Activated CD4-positive, alpha-beta T cell treated with anti-CD3 and anti-CD28 coated beads, Interleukin-2, amount 10 ng/mL, durations not matched to agents 24 days and 14 days (primary cell): ENCODE measurements at places on chromosomes 13 and 19. TPM values are rescaled to one million over a fixed set of nuclear protein-coding genes. Genes with fewer than 3 reads are reported as not detected.

GRCh38 chr19:7772752-7773291, 9.8 kb downstream of the CLEC4M start:
- peaks cover 12% of the 10 kb centered on the region for H3K4me1 ChIP-seq
- peak overlapping the region; percentile 25 for H3K27ac ChIP-seq
- peak overlapping the region; percentile 24 for H3K4me3 ChIP-seq
- H3K36me3 ChIP-seq, result no peaks in the 10 kb centered on the region
- no peak for DNase-seq

DNA sequence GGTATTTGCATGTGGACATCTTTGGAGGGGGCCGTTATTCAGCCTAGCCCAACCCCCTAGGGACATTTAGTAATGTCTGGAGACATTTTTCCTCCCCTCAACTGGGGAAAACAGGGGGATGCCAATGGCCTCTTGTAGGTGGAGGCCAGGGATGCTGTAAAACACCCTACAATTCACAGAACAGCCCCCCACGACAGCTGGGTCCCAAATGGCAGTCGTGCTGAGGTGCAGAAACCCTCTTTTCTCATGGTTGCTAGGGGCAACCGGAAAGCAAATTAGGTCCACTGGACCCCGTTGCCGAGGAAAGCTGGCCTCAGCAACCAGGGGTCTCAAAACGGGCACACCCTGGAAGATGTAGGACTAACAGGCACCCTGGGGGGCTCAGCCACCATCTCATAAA, 14.6 kb downstream of the TMEM150B start:
- no peaks in the 10 kb centered on the region for H3K27me3 ChIP-seq
- H3K36me3 ChIP-seq, result peaks cover 1% of the 10 kb centered on the region
- no peak overlapping the region for H3K4me3 ChIP-seq
- no peak overlapping the region for H3K27ac ChIP-seq

GRCh38 chr13:45529758-45530157, 65.0 kb downstream of the COG3 start:
- H3K27me3 ChIP-seq, result no peaks in the 10 kb centered on the region
- peaks cover 45% of the 10 kb centered on the region for H3K36me3 ChIP-seq
- H3K4me1 ChIP-seq, result no peaks in the 10 kb centered on the region
- DNase-seq, result no peak
- H3K27ac ChIP-seq, result no peak overlapping the region

GRCh38 chr19:5024282-5024681, 55.4 kb downstream of the KDM4B start:
- H3K4me3 ChIP-seq, result no peak overlapping the region
- H3K4me1 ChIP-seq, result no peaks in the 10 kb centered on the region
- no peak overlapping the region for H3K27ac ChIP-seq
- DNase-seq, result no peak

DNA sequence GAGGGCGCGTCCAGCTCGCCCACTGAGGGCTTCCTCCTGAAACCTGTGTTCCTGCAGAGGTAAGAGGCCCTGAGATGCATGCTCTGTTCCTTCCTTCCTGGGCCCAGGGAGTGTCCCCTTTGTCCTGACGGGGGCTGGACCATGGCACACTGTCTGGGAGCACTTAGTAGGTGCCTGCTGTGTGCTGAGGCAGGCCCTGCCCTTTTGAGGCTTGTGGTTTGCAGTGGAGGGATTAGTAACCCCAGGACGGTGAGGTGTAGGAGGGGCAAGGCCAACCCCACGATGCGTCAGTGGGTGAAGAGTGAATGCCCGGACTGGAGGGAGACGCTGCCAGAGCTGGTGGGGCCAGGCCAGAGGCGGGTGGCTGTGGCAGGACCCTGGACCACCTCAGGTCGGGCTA, 11.2 kb upstream of the F2RL3 start:
- no peak overlapping the region for H3K4me3 ChIP-seq
- H3K27ac ChIP-seq, result no peak overlapping the region
- H3K27me3 ChIP-seq, result no peaks in the 10 kb centered on the region
- no peak for DNase-seq
- H3K4me1 ChIP-seq, result peaks cover 10% of the 10 kb centered on the region

DNA sequence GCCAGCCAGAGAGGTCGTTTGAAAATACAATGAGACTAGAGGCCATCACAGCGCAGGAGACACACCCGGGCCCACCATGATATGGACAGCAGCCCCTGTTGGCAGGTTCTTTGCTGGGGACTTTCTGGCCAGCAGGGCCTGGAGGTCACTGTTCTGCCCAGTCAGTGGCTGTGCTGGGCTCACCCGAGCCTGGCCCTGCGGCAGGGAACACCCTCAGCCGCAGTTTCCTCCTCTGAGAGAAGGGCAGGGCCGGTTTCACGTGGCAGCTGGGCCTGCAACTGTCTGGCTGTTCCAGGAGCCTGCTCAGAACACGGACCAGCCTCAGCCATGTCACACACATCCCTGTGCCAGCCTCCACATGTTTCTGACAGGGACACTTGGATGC, 39.4 kb downstream of the ADPRHL1 start:
- no peaks in the 10 kb centered on the region for H3K27me3 ChIP-seq
- no peak overlapping the region for H3K27ac ChIP-seq
- no peaks in the 10 kb centered on the region for H3K36me3 ChIP-seq
- no peak for DNase-seq

GRCh38 chr13:113953561-113953960, 20.3 kb downstream of the C13orf46 start:
- H3K4me1 ChIP-seq, result no peaks in the 10 kb centered on the region
- no peak overlapping the region for H3K4me3 ChIP-seq
- no peak overlapping the region for H3K27ac ChIP-seq
- no peaks in the 10 kb centered on the region for H3K27me3 ChIP-seq
- no peak for DNase-seq

DNA sequence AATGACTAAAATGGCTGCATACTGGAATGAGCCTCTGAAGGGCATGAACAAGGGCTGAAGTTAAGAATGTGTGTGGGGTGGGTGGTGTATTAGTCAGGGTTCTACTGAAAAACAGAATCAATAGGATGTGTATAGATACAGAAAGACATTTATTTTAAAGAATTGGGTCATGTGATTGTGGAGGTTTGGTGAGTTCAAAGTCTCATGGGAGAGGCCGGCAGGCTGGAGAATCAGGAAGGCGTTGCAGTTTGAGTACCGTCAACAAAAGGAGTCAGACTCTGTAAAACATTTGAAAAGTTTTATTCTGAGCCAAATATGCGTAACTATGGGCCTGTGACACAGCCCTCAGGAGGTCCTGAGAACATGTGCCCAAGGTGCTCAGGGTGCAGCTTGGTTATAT, 24.5 kb upstream of the CYSLTR2 start:
- DNase-seq, result no peak
- no peak overlapping the region for H3K4me3 ChIP-seq
- H3K27ac ChIP-seq, result no peak overlapping the region
- no peaks in the 10 kb centered on the region for H3K4me1 ChIP-seq
- no peaks in the 10 kb centered on the region for H3K36me3 ChIP-seq

GRCh38 chr13:65555962-65556361, 1674.2 kb downstream of the PCDH9 start:
- H3K27me3 ChIP-seq, result no peaks in the 10 kb centered on the region
- H3K4me3 ChIP-seq, result no peak overlapping the region
- no peaks in the 10 kb centered on the region for H3K4me1 ChIP-seq
- H3K27ac ChIP-seq, result no peak overlapping the region

The LATS2 gene
- 1.7 and 2.2 TPM in 2 replicates for total RNA-seq

The OCEL1 gene
- 17.8 and 23.0 TPM in 2 replicates for total RNA-seq

The CATSPERD gene
- total RNA-seq, result not detected in 2 replicates
